ENCODE measurements at places on chromosomes 5 and 9.

GRCh38 chr5:77869116-77869798 is 93.1 kb upstream of the TBCA start:
- DNase-seq, result no peak

- DNase-seq, result no peak
These were observed 181.1 kb upstream of the DMRTA1 start for GRCh38 chr9:22265534-22265933.

GRCh38 chr9:133591985-133592384 is 17.2 kb downstream of the FAM163B start:
- no peak for DNase-seq

DNA sequence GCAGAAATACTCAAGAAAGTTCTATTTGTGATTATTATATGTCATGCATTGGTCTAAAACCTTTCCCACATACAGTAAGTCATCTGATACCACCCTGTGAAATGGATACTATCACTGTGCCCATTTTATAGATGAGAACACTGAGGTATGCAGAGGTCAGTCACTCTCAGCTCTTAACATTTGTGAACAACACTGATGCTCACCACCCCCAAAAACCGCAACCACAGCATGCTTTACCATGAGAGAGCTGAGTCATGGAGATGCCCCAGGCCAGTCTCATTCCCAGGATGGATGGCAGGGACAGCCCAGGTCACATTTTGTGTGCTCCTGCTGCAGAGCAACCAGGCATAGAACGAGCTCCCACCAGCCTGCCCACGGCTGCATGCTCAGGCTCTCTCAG is 53.5 kb upstream of the IRX1 start:
- DNase-seq, result no peak

DNA sequence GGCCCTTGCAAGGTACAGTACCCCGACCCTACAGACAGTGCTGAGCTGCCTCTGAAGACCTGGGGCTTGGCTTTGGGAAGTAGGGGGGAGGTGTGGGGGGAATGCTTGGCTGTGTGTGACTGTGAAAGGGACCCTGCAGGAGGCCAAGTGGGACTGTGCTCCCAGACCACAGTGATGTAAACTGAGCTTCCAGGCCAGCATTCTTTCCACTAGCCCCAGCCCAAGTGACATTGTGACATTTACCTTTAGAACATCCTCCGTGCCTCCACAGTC is 31.2 kb downstream of the HMCN2 start:
- DNase-seq, result no peak

DNA sequence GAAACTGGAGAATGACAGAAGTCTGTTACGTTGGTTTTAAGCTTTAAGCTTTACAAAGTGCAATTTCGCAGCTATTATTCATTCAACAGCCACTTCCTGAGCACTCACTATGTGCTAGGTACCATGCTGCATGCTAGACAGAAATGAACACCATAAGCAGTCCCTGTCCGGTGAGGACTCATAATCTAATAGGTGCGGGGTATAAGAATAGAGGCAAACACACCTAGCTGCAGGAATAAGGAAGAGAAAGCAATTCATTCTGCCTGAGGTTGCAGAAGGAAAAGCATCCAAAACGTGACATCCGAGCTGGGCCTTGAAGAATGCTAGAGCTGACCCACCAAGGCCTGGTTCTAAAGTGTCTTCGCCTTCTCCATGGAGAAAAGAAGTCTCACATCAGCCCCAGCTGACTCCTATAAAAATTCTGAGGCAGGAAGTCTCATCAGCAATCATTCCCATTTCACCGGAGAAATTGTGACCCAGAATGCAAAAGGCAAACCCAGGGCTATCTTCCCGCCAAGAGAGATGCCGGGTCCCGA is 542 bp downstream of the FKBP15 start:
- DNase-seq, result no peak

GRCh38 chr9:116149844-116150243 is 3.7 kb upstream of the PAPPA start:
- no peak for DNase-seq

DNA sequence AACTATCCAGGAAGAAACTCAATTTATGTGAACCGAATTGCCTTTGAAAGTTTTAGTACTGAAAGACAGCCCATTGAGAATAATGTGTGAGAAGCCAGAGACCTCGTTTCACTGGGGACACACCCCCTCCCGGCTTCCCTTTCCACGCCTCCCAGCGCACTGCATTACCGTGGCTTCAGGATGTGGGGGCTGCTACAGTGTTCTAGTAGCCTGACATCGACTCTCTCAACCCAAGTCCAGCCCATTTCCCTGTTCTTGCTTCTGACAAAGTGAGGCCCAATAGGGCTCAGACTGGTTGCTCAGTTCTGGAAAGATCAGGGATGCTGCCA is 3.5 kb downstream of the PAX5 start:
- DNase-seq, result no peak

DNA sequence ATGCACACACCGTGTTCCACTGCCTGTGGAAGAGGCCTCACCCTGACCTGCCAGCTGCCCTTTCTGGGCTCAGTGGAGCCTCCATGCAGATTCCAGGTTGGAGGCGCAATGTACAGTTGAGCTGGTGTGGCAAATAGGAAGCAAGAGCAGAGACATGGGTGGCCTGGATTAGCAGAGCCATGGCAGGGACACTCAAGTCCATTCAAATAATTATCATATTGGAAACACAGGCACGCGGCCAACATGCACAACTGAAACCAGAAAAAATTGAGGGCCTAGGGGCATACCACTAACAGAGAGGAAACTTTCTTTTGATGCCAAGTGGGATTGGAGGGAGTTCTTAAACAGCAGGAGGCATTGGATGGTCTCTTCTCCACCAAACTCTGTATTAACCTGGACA is 35.8 kb downstream of the OTULINL start:
- no peak for DNase-seq

- DNase-seq, result no peak
These were observed 65.4 kb downstream of the CDC42SE2 start for GRCh38 chr5:131329286-131329560.

GRCh38 chr5:171952021-171952420 is 54.4 kb downstream of the FBXW11 start:
- DNase-seq, result no peak

DNA sequence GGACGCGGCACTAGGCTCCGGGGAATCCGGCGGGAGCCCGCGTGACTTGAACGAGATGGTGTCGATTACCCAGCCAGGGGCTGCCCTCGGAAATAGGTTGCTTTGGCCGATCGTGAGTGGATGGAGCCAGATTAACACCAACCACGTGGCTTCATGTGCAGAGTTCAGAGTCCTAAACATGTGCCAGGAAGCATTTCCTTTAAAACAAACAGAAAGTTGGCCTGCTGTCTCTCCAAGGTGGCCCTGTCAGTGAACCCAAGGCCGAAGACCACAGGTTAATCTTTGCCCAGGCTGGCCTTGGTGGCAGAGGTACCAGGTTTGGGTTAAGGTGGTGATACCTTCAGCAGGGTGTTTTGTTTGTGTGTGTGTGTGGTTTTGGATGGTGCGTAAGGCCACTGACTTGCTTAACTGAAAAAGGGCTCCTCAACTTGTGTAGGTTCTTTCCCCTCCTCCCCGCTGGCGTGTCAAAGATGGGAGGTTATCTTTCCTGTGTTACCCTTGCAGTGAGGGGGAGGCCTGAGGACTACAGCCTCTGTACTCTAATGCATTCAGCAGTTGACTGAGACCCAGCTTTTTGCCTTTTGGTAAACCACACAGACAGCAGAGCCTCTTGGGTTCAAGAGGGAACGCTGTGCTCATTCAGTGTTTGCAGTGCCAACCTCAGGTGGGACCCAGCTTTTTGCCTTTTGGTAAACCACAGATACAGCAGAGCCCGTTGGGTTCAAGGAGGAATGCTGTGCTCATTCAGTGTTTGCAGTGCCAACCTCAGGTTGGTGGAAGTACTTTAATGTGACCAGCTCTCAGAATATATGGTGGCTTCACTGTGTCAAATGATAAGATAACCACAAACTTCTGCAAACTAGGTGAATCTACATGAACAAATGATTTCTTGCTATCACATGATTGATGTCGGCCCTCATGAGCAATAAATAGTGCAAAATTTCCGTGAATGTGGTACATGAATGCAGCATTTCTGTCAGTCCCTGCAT is 1.4 kb downstream of the IQGAP2 start:
- no peak for DNase-seq

DNA sequence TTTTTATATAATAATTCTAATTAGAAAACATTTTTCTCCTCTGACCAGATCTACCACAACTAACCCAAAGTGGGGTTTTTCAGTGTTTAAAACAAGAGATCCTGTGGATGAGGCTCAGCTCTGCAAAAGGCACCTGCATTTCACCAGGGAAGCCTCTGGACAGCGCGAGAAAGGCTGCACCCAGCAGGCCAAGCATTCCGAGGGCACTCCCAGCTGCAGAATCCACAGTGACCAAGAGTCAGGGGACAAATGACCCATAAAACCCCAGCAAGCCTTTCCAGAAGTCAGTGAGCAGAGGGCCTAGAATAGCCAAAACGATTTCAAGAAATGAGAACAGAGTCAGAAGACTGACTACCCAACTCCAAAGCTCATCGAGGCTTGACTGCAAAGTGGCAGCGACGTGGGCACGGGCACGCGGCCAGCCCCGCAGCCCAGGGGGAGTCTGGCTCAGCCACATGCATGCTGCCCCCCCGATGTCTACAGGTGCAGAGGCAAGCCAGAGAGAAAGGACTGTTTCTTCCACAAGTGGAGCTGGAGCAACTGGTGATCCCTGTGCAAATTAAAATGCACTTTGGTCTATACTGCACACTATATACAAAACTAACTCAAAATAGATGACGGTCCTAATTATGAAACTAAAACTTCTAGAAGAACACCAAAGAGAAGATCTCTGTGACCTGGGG is 26.2 kb downstream of the TPPP start:
- DNase-seq, result no peak

- DNase-seq, result no peak
These were observed 116.0 kb downstream of the SLC12A2 start for GRCh38 chr5:128199611-128200010.

DNA sequence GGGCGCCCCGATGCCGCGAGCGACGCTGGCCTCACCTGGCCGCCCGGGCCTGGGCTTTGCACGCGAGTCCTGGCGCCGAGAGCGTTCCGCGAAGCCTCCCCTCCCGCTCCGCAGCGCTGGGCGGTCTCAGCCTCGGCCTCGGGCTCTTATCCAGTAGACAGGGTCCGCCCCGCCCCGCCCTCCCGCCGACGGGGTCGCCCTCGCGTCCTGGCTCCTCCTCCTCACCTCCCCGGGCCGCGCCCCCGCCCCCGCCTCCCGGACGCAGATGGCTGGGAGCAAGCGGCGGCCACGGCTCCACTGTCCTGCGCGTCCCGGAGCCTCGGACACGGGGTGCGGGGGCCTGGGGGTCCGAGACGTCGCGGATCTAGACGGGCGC is at the start of gene SLC6A3:
Gene SLC6A3, minus strand, starts transcription at position 128 of the 376 bp plus-strand sequence. CDS start 2,243 bp downstream, outside the sequence.
- no peak for DNase-seq

GRCh38 chr5:31888564-31888963 is 249.6 kb downstream of the PDZD2 start:
- no peak for DNase-seq

GRCh38 chr5:16756692-16757091 is 139.9 kb upstream of the RETREG1 start:
- no peak for DNase-seq

DNA sequence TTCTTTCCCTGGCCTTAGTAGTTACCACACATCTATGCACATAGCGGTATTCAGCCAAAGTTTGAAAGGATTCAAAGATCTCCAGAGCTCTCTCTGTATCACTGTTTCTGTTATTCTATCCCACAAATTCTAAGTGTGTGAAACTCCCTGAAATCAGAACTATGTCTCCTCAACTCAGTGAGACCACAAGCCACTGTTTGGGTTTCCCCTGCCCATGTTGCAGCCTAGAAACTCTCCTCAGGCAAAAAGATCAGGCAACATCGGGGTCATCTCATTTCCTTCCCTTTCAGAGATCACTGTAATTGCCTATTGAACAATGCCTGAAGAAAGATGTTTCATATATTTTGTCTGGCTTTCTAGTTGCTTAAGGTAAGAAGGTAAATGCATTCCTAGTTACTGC is 135.6 kb downstream of the TMC1 start:
- no peak for DNase-seq

DNA sequence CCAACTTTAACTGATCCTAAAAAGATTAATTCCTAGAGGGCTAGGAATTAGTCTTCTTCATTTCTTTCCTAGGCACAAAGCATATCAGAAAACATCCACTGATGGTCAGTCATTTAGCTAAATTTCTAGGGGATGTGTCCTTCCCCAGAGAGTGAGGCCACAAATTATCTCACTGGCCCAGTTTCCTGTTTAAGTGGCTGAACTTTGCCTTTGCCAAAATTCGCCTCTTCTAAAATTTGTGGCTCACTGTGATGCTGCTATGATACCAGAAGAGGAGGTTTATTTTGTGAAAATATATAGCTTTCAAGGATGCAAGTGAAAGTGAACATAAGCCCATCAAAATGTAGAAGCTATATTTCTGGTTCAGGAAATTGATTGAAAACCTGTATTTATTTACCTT is 98.1 kb upstream of the FER start:
- DNase-seq, result no peak

GRCh38 chr5:124050120-124050770 is 538.3 kb downstream of the CSNK1G3 start:
- DNase-seq, result no peak

GRCh38 chr5:131536850-131537448 is 98.1 kb downstream of the RAPGEF6 start:
- no peak for DNase-seq

GRCh38 chr5:157624144-157624543 is 28.1 kb downstream of the SOX30 start:
- no peak for DNase-seq

GRCh38 chr9:13575558-13575957 is 296.1 kb upstream of the MPDZ start:
- peak; percentile 97 for DNase-seq

DNA sequence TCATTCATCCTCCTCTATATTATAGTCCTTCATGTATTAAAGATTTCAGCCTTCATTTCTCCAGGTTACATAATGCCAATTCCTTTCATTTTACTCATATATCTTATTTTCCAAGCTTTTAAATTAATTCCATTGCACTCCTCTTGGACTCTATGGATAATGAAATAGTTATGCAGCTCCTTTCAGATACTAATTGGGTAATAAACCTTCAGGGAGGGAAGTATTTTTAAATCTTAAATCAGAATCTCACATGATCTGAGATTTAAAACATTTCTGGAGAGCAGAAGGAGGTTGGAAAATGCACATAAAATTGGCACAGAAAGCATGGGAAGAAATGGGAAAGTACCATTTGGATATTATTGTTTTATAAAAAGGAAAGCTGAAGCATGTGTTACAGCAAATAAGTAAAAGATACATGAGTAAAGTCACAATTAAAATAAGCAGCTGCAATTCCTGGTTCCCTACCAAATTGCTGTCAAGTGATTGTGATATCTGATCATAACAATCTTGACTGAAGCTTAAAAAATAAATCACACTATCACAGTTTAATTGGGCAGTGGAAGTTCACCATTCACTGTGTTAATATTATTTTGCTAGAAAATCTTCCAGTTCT is 257.9 kb upstream of the NREP start:
- DNase-seq, result no peak

DNA sequence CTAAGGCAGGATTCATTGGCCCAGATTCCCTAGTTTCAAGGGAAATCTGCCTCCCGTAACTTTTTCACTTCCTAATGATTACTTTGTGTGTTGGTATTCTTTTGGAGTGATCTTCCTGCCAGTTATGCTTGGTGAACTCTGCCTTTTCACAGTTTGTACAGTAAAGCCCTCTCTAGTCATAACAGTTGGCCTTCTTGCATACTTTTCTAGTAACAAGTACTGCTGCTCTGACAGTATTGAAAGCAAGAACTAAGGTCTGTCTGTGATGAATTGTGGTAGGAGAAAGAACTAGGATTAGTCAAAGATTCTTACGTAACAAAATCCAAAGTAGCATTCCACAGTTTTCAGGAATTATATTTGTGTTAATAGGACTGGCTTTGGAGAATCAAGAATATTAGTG is 1457.2 kb upstream of the WWC1 start:
- DNase-seq, result no peak

GRCh38 chr5:170532935-170533334 is 29.1 kb downstream of the KCNIP1 start:
- no peak for DNase-seq

Measured in glomerular endothelial cell (primary cell).